D341Med (cell line): ENCODE measurements at places on chromosomes 11 and 22.
A peak's percentile ranks its signal among the peaks of the same experiment; 100 is the strongest.

GRCh38 chr11:77658213-77659013 lies 20.8 kb upstream of the CLNS1A start:
- DNase-seq: no peak

- DNase-seq: peak; percentile 87
Observed at GRCh38 chr11:67006029-67006884, 16.7 kb upstream of the SYT12 start.

DNA sequence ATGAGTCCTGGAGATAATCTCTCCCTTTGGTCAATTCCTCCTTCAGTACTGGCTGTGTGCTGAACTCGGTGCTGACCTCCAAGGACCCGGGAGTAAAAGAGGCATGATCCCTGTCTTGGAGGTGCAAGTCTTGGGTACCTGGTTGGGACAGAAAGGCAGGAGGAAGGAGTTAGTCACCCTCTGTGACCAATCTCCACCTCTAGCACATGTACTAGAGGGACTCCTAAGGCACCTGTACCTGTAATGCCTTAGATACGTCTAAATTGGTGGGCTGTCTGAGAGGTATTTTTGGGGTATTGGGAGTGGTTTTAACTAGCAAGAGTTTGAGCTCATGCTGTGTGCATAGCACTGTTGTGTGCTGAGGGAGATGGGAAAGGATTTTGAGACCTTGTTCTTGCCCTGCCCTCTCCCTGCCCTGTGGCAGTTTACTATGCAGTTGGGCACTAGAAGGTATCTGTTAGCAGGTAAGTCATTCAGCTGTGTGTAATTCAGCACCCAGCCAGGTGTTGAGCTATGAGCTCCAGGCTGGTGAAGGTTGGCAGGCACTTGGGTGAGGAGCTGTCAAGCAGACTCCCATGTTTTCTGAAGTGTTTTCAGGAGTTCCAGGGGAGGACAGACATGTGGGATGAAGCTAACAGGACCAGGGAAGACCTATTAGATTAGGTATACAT lies 2.5 kb downstream of the PANX1 start:
- no peak for DNase-seq

DNA sequence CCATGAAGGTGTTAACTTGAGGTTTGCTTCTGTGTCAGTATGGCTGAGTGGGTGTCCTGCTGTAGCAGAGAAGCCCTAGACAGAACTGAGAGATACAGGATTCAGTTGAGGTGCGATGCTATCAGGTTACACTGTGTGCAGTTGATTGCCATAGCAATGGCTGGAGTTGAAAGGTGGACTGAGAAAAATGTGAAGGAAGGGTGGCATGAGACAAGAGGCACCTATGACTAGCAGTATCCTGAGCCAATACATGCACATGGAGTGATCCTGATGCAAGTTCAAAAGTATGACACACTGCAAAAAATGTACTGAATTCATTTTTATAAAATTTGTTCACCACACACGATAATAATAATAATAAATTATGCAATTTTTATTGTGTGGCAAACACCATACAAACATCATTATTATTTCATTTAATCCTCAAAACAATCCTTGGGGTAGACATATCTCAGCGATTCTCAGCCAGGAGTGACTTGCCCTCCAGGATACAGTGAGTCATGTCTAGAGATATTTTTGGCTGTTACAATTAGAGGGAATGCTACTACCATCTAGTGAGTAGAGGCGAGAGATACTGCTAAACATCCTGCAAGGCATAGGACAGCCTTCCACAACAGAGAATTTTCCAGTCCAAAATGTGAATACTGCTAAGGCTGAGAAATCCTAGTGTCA lies 3.9 kb upstream of the PIWIL4 start:
- no peak for DNase-seq

DNA sequence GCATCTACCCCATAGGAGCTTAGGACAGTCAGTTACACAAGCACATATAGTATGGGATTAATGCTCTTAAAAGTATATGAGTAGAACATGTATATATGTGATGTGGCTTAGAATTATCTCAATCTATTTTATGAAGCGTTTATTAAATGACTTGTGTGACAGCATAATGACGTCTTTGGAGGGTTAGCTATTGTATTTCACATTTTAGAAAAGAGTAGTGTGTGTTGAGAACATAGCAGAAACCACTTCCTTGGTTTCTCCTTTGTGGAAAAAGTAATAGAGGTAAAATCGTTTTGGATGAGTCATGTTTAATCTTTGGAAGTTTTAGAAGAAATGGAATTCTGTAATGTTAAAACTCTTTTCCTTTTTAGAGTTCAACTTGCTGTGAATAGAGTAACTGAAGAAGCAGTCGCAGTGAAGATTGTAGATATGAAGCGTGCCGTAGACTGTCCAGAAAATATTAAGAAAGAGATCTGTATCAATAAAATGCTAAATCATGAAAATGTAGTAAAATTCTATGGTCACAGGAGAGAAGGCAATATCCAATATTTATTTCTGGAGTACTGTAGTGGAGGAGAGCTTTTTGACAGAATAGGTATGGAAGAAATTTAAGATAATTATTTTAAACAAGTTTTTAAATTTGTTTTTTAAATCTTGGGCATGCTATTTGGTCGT lies 2.4 kb downstream of the CHEK1 start:
- no peak for DNase-seq

- DNase-seq: no peak
Observed at GRCh38 chr11:60951606-60951903, 421 bp downstream of the SLC15A3 start.

DNA sequence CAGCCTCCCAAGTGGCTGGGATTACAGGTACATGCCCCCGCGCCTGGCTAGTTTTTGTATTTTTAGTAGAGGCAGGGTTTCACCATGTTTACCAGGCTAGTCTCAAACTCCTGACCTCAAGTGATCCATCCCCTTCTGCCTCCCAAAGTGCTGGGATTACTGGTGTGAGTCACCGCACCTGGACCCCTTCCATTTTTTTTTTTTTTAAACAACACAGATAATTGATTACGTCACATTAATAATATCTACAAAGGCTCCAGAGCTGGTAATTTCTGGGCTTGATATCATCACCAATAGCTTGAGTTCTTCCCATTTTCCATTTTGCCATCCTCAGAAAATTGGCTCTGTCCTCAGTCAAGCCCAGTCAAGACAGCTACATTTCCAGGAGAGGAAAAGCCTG lies 7.2 kb downstream of the TTLL1 start:
- DNase-seq: no peak

GRCh38 chr22:38815842-38816241 lies 21.9 kb upstream of the DNAL4 start:
- no peak for DNase-seq

DNA sequence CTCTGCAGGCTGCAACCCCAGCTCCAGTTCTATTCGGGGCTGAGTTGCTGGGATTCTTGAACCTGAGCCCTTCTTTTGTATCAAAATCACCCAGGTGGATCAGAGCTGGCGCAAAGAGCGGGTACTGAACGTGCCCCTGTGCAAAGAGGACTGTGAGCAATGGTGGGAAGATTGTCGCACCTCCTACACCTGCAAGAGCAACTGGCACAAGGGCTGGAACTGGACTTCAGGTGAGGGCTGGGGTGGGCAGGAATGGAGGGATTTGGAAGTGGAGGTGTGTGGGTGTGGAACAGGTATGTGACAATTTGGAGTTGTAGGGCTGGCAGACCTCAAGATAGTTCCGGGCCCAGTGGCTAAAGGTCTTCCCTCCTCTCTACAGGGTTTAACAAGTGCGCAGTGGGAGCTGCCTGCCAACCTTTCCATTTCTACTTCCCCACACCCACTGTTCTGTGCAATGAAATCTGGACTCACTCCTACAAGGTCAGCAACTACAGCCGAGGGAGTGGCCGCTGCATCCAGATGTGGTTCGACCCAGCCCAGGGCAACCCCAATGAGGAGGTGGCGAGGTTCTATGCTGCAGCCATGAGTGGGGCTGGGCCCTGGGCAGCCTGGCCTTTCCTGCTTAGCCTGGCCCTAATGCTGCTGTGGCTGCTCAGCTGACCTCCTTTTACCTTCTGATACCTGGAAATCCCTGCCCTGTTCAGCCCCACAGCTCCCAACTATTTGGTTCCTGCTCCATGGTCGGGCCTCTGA lies 3.8 kb downstream of the FOLR1 start:
- DNase-seq: no peak

- no peak for DNase-seq
Observed at GRCh38 chr11:78893996-78894395, 319.3 kb upstream of the NARS2 start.

- DNase-seq: no peak
Observed at GRCh38 chr11:32450372-32450771, 15.0 kb upstream of the WT1 start.

DNA sequence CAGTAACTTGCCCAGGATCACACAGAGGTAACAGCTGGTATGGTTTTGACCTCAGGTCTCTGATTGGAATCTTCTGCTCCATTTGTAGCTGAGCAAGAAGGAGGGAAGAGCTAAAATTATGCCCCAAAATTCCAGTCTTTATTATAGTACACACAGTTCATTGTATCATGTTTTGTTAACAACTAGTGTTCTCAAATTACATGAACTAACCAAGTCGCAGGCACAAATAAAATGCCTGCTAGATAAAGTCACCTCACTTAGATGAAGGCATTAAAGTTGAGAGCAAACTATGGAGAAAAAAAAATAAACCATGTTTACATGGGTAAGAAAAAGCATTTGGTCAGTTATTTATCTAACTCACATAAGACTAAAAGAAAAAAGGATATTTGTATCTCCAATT lies 58.8 kb downstream of the PDGFD start:
- no peak for DNase-seq

DNA sequence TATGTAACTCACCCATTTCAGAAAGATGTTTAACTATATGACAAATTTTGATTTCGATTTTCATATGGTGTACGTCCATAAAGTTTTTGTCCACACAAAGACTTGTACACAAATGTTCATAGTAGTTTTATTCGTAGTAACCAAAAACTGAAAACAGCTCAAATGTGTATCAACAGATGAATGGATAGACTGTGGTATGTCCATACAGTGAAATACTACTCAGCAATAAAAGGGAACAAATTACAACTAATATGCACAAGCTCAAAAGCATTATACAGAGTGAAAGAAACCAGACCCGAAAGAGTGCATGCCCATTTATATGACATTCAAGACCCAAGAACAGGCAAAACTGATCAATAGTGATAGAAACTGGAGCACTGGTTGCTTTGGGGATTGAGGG lies 64.0 kb downstream of the MN1 start:
- DNase-seq: no peak

GRCh38 chr11:118251858-118252652 lies at the start of gene MPZL3:
Gene MPZL3 (minus strand): TSS chr11:118252365. CDS start chr11:118252294, 71 bp downstream.
- DNase-seq: peak; percentile 85

DNA sequence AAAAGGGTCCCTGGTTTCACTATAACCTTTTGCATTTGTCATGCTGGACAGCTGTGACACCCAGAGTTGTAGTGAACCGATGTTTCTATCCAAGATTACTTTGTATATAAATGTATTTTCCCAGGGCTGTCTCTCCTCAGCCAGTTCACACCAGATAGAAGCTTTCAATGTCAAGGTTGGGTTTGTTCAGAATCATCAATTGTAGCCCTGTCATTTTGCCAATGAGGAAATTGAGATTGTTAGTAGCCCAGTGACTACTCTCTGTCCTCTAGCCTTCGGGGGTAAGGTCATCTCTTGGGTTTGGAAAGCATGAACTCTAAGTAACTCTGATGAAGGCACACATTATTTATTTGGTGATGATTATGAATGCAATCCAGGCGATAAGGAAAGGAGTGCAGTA lies 165.6 kb downstream of the DBX1 start:
- DNase-seq: no peak

- DNase-seq: no peak
Observed at GRCh38 chr22:46480396-46480795, 57.0 kb downstream of the CELSR1 start.

GRCh38 chr11:125483592-125483991 lies 12.5 kb downstream of the FEZ1 start:
- DNase-seq: no peak

DNA sequence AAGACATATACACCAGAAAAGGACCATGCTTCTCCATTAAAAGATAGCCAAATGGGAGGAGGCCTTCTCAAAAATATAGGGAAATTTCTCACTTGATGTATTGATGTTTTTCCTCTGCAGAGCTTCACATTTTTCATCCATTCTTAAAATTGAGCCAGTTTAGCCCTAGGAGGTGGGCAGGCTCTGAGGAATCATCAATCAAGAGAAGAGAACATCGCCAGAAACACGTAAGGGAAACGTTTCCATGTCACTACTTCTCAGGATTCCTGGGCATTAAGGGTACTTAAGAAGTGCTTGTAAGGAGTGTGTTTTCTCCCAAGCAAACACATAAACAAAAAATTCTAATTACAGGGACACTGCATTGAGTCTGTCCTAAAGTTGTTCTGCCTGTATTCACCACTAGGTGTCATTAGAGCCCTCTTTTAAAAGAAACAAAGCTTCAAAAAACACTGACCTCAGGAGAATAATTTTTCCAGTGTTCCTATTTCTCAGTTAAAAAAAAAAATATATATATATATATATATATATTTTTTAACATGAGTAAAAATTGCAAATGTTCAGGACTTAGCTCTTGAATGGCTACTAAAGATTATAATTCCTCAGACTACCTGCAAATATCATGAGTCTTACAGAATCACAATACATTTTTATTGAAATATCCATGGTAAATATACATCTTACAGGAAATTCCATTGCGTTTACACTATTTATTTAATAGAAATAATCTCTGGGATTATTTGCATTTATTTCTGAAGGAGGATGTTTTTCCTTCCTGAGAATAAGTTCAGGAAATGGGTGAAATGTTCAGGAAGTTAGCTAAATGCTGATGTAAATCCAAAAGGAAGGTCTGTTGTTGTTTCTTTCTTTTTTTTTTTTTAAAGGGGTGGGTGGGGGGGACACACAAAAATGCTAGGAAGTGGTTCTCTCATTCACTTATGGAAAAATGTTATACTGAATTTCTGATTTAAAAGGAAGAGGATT lies 16.0 kb downstream of the FZD4 start:
- DNase-seq: peak; percentile 26

DNA sequence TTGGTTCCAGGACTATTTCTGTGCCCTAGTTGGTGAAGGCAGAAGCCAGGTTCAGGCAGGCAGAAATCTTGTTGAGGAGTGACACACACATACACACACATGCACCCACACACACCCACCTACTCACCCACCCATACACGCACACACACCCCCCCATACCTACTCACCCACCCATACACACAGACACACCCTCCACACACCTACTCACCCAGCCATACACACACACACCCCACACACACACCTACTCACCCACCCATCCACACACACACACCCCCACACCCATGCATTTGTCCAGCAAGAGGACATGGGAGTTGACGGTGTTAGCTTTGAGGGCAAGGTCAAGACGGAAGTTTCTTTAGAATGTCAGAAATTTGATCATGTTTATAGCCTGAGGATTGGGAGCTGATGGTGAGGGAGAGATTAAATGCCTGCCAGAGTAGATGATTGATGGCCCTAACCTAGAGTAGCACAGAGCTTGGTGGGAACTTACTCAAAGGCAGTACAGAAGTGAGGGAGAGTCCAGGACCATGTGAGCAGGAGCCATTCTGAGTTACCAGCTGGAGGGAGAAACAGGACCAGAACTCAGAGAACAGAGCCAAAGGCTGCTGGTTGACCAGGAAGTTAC lies 68.9 kb downstream of the CYB5R2 start:
- DNase-seq: no peak

DNA sequence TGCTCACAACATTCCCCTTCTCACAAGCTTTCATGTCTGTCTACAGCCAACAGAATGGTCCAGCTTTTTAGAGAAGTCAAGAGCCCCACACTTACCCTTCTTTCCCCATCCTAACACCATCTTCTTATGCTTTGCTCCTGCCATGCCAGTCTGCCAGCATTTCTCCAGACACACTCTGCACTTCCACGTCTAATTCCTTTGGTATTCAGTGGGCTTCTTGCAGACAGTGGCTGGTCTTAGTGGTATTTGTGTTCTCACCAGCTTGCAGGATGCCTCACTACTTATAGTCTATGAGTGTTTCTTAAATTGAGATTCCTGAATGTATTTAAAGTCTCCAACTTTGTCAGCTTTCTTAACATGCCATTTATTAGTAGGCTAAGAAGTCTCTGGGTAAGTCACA lies 154.4 kb downstream of the BBOX1 start:
- DNase-seq: no peak
